ENCODE measurements at places on chromosomes 16 and 17.
A peak's percentile ranks its signal among the peaks of the same experiment; 100 is the strongest.

- DNase-seq = no peak
Measured at GRCh38 chr17:27343977-27344607, 50.2 kb downstream of the WSB1 start.

DNA sequence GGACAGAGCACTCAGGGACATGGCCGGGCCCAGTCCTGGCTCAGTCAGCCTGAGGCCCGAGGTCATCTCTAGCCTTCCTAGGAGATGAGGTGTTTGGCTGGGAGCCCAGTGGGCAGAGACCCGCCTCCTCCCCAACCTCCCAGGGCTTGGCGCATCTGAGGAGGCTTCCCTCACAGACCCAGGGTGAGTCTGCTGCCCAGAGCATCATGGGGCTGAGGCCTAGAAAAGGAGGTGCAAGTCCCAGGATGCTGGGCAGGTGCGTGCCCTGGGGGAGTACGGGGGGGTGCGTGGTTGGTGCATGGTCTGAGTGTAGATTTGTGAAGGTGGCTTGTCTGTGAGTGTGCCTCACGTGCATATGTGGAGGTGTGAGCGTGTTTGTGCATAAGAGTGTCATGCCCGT, 4.7 kb downstream of the PDE6G start:
- DNase-seq = no peak

- DNase-seq = no peak
Measured at GRCh38 chr16:75922250-75922649, 196.0 kb upstream of the CPHXL start.

- no peak for DNase-seq
Measured at GRCh38 chr16:1367486-1368174, 15.9 kb downstream of the GNPTG start.

DNA sequence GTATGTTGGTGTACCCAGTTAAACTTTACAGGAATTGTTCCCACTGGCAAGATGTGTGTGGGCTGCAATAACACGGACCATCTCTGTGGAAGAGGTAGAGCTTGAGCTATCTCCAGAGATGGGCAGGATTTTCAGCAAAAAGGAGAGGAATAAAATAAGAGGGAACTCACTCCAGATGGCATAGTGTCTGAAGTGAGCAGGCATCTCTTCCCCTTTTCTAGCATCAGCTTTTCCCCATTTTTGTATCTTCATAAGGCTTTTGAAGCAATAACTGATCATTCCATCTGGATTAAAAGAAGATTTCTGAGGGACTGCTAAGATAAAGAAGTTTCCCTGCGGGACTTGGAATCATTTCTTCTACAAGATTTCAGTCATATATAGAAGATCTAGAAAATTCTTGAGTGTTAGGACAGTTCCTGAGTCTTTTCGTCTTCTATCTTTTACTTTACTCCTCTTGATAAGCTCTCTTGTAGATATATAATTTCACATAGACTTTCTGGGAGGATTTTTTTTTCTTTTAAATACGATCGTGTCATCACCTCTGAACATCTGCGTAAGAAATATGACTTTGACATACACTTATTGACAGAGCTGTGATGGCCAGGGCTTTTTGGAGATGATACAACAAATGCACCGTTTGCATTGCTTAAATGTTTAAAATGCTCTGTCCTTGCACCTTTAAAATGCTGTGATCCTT, 2.1 kb downstream of the CPD start:
- no peak for DNase-seq

DNA sequence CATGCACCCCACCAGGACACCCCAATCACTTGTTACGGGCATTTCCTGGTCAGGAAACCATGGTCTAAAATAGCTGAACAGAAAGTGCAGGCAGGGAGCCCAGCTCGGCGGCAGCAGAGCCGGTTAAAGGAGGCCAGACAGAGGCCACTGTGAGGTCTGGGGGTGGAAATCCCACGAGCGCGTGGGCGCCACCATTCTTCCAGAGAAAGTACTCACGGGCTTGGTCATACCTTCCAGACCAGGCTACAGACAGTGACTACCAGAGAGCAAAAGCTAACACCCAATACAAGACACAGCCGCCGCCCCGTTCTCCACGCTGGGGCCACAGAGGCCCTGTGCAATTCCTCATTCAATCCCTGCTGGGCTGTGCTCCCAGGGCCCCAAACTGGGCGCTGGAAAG, 11.9 kb downstream of the CEP131 start:
- DNase-seq = no peak

- no peak for DNase-seq
Measured at GRCh38 chr17:47311420-47311819, 12.3 kb upstream of the EFCAB13 start.

GRCh38 chr16:56970934-56971767, 9.4 kb downstream of the CETP start:
- no peak for DNase-seq

GRCh38 chr16:57536306-57537193, at the start of gene CCDC102A:
TSS of gene CCDC102A (minus strand) at chr16:57536571. CDS start at chr16:57529177, 7,394 bp downstream.
- peak; percentile 52 for DNase-seq

Data from activated gamma-delta T cell treated with Interleukin-2 at 50 U/mL for 16 hours (primary cell).